Muscle of leg (tissue), 16 donors: ENCODE measurements at places on chromosomes 12 and 14. TPM values are rescaled to one million over a fixed set of nuclear protein-coding genes. Genes with fewer than 3 reads are reported as not detected.

- no peaks in the 10 kb centered on the region for H3K4me1 ChIP-seq
- H3K4me3 ChIP-seq: no peak overlapping the region
- DNase-seq: no peak
- no peak overlapping the region for H3K27ac ChIP-seq
- H3K36me3 ChIP-seq: peaks cover 19% of the 10 kb centered on the region
These were observed 12.8 kb downstream of the MTHFD1 start for GRCh38 chr14:64400829-64401459.

GDF3 gene
- total RNA-seq: not detected

CD163L1 gene
- 9.4 TPM for total RNA-seq

KLHDC1 gene
- total RNA-seq: 7.2 TPM

- H3K27ac ChIP-seq: no peak overlapping the region
- no peaks in the 10 kb centered on the region for H3K27me3 ChIP-seq
- H3K4me3 ChIP-seq: no peak overlapping the region
- no peak for DNase-seq
- peaks cover 83% of the 10 kb centered on the region for H3K4me1 ChIP-seq
These were observed 87.7 kb downstream of the CHGA start for GRCh38 chr14:93010522-93011140.
